ENCODE measurements at places on chromosomes 1 and 21. TPM values are rescaled to one million over a fixed set of nuclear protein-coding genes. Genes with fewer than 3 reads are reported as not detected.

The BEND5 gene
- total RNA-seq = 8.3 TPM

The TACSTD2 gene
- 549 TPM for total RNA-seq

The LCE1E gene
- not detected for total RNA-seq

The TOMM40L gene
- 17.5 TPM for total RNA-seq

The SCAMP3 gene
- 62.6 TPM for total RNA-seq

GRCh38 chr1:233972951-233973635 is 68.6 kb downstream of the SLC35F3 start:
- DNase-seq = no peak

- no peak for DNase-seq
These were observed 774.5 kb downstream of the USP25 start for GRCh38 chr21:16504281-16504680.

DNA sequence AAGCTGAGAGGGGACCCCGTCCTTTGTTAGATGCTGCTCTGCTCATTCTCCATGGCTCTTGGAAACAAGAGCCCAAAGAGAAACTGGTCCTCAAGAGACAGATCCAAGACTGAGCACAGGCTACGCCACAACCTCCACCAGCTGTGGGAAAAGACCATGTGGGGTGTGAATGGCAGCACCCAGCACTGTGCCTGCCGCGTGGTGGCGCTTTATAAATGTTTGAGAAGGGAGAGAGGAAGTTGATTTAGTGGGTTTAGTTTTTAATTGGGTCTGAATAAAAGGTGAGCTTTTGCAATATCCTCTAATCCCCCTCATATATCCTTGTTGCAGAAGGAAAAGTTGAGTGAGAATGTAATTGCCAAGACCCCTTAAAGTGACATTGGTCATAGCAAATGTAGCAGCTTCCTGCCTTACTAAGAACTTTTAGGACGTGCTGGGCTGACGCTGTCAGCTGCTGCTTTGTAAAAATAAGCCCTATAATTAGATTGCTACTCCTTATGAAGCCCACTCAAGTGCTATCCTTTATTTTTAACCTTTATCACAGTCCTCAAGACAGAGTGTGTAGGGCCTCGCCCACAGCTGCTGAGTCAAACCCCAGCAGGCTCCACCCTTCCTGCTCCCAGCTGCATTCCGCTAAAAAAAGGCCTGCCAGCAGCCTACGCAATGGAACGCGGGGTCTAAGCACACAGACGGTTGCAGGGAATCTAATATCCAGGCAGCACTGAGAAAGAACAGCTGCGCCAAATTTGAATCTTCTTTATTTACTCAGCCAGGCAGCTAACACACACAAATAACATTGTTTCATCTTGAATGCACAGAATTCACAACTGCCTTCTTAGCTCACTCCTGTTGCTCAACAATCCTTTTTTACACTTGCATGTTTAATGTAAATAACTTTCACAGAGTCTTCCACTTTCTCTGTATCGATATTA is 47.4 kb upstream of the PRDX6 start:
- DNase-seq = peak; percentile 89

DNA sequence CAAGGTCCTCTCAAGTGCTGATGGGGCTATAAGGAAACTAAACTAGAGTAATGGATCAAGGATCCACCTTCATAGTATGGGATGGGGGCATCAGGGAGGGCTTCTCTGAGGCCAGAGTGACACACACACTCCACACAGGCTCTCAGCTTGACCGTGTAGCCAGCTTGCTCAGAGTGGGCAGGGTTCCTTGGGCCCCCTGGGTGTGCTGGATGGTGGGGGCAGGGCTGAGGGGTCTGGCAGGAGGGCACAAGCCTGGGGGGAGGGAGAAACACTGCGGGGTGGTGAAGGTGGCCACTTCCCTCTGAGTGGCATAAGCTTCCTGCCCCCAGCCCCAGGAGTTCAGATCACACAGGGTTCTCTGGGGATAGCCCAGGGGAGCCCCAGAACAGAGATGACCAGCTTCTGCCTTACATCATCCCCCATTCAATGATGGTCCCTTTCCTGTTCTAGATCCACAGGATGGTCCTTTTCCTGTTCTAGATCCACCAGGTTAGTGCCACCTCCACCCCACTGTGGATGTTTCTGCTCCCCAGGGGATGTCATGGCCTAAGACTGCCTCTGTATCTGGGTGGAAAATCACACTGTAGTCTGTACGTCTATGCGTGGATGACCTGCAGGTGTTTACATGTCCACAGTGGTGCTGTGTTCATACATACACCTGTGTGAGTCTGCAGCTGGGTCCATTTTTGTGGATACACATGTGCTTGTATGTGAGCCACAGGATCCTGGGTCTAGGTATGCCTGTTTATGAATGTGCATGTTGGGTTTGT is 525.0 kb downstream of the PTPRU start:
- DNase-seq = no peak

DNA sequence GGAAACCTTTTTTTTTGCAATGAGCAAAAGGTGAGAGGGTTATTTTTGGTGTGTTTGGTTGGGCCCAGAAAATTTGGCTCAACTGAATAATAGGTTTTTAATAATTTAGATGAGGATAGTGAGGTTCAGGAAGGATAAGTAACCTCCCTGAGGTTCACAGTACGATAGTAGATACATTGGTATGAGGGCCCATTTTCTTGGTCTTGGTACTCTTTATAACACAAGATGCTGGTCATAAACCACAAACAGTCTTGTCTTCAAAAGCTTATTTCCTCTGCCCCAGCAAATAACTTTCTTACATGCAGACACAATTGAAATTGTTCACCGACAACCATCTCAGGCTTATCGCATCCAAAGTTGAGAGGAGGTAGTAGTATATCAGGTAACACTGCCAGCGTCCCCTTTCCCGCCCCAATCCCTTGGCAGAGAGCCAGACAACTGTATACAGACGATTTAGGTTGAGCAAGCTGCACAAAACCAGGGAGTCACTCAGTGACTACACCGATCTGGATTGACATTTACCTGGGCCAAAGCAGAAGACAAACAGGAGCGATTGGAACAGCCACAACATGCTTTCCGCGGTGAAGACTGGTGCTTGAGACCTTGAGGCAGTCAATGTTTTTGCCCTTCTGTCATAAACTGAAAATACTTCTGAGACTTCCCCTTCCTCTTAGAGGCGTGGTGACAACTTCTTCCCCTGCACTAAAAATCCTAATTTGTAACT is at the start of gene SLAMF6:
SLAMF6 (minus strand) TSS at position 634 of the 724 bp plus-strand sequence; CDS start at position 571, 63 bp downstream.
- DNase-seq = no peak

All from ureter (tissue), 1 donor.